Tibial nerve (tissue), 4 donors: ENCODE measurements at places on chromosomes 12 and 14. TPM values are rescaled to one million over a fixed set of nuclear protein-coding genes. Genes with fewer than 3 reads are reported as not detected.
A peak's percentile ranks its signal among the peaks of the same experiment; 100 is the strongest.

TAS2R20 gene
- total RNA-seq: 1.4 TPM

- H3K27me3 ChIP-seq: no peaks in the 10 kb centered on the region
- no peaks in the 10 kb centered on the region for H3K36me3 ChIP-seq
- no peaks in the 10 kb centered on the region for H3K4me1 ChIP-seq
- DNase-seq: no peak
- H3K4me3 ChIP-seq: peak overlapping the region; percentile 73
These were observed 1.9 kb downstream of the PCNX4 start for GRCh38 chr14:60093606-60094005.

GRCh38 chr14:79175671-79176070 is 1005.5 kb downstream of the NRXN3 start:
- H3K4me3 ChIP-seq: no peak overlapping the region
- H3K4me1 ChIP-seq: no peaks in the 10 kb centered on the region
- no peak for DNase-seq

DNA sequence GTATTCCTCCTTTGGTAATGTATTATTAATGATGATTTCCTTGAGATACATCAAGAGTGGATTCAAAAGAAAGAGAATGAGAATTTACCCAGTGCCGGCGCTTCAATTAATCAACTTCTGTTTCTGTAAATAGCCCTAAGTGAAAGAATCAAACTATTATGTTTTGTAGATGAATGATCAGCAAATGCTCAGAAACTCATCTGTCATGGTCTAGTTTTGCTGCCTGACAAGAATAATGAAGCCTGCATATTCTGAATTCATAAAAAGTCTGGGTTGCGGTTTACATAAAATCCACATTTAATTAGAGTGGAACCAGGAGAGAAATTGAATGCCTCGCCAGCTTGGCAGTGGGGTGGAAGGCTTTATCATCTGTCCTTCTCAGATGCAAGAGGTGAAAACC is 325.3 kb downstream of the GALC start:
- no peak overlapping the region for H3K27ac ChIP-seq
- H3K27me3 ChIP-seq: no peaks in the 10 kb centered on the region
- H3K4me3 ChIP-seq: no peak overlapping the region
- H3K4me1 ChIP-seq: no peaks in the 10 kb centered on the region
- no peak for DNase-seq
- no peaks in the 10 kb centered on the region for H3K36me3 ChIP-seq

GRCh38 chr14:35257809-35258208 is 34.4 kb upstream of the PSMA6 start:
- H3K36me3 ChIP-seq: no peaks in the 10 kb centered on the region
- no peak overlapping the region for H3K27ac ChIP-seq
- no peaks in the 10 kb centered on the region for H3K27me3 ChIP-seq
- H3K4me3 ChIP-seq: no peak overlapping the region
- H3K4me1 ChIP-seq: no peaks in the 10 kb centered on the region

DNA sequence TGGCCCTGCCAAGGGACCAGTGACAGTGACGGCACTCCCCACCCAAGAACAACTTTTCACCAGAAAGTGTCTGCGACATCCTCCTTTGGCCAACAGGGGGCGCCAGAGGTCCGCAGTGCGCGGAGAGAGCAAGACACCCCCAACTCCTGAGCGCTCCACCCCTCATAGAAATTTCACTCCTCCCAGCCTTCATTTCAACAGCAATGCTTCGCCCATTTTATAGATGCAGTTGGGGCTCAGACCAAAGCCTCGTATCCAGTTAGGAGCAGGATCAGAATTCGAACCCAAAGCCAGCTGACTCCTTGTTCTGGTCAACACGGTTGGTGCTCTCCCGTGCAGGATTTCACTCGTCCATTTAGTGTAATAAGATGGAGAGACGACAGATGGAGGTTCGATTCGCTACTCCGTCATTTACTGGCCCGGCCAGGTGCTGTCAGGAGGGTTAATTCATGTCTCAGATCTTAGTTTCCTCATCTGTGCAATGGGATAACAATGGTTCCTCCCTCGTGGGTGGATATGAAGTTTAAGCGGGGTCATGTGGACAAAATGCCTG is 2.4 kb upstream of the POP5 start:
- peak; percentile 77 for DNase-seq
- H3K4me3 ChIP-seq: no peak overlapping the region
- H3K4me1 ChIP-seq: no peaks in the 10 kb centered on the region
- peaks cover 17% of the 10 kb centered on the region for H3K36me3 ChIP-seq
- H3K27ac ChIP-seq: no peak overlapping the region

- H3K36me3 ChIP-seq: no peaks in the 10 kb centered on the region
- H3K27me3 ChIP-seq: no peaks in the 10 kb centered on the region
- H3K4me3 ChIP-seq: no peak overlapping the region
- DNase-seq: no peak
- H3K4me1 ChIP-seq: peaks cover 13% of the 10 kb centered on the region
- H3K27ac ChIP-seq: no peak overlapping the region
These were observed 19.8 kb downstream of the NR1H4 start for GRCh38 chr12:100493396-100494012.

DNA sequence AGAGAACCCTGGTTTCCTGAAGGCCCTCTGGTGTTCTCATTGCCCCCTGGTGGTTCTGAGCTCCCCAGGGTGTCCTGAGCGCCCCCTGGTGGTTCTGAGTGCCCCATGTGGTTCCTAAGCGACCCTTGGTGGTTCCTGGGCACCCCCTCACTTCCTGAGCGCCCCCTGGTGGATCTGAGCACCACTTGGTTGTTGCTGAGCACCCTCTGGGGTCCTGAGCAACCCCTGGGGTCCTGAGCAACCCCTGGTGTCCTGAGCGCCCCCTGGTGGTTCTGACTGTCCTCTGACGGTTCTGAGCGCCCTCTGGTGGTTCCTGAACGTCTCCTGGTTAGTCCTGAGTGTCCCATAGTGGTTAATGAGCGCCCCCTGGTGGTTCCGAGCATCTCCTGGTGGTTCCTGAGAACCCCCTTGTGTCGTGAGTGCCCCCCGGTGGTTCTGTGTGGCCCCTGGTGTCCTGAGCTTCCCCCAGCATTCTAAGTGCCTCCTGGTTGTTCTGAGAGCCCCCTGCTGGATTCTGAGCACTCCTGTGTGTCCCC is 568.3 kb downstream of the TMEM121 start:
- no peak for DNase-seq
- no peaks in the 10 kb centered on the region for H3K27me3 ChIP-seq
- H3K36me3 ChIP-seq: no peaks in the 10 kb centered on the region

AMHR2 gene
- total RNA-seq: not detected

GRCh38 chr14:101200008-101200649 is 296.6 kb upstream of the RTL1 start:
- H3K4me3 ChIP-seq: no peak overlapping the region
- no peak for DNase-seq
- H3K27ac ChIP-seq: no peak overlapping the region
- no peaks in the 10 kb centered on the region for H3K27me3 ChIP-seq

DNA sequence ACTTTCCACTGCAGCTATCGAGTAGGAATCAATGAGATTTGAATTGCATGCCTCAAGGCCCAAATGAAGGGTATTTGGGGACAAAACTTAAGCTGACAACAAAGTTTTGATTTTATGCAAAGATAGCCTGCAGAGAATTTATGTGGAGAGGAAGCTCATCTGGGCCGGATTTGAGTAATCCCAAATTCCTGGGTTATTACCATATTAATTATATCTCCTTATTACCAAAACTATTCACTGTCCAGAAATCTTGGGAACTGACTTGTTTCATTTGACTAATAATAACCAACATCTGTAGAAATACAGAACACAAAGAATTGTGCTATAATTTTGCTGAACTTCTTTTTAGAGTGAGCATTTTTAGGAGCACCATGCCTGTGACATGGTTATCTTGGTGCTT is 70.4 kb downstream of the KITLG start:
- no peaks in the 10 kb centered on the region for H3K4me1 ChIP-seq
- DNase-seq: no peak
- no peaks in the 10 kb centered on the region for H3K27me3 ChIP-seq
- peaks cover 21% of the 10 kb centered on the region for H3K36me3 ChIP-seq

ANO2 gene
- total RNA-seq: 20.7 TPM

DNA sequence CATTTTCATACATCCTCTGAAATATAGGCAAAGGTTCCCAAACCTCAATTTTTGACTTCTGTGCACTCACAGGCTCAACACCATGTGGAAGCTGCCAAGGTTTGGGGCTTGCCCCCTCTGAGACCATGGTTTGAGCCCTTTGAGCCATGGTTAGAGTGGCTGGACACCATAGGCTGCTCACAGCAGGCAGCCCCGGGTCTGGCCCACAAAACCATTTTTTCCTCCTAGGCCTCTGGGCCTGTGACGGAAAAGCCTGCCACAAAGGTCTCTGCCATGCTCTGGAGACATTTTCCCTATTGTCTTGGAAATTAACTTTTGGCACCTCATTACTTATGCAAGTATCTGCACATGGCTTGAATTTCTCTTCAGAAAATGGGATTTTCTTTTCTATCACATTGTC is 1113.2 kb upstream of the ATXN7L3B start:
- DNase-seq: no peak
- H3K4me3 ChIP-seq: no peak overlapping the region
- H3K27me3 ChIP-seq: no peaks in the 10 kb centered on the region

GRCh38 chr14:54310151-54310850 is 86.5 kb upstream of the CDKN3 start:
- no peaks in the 10 kb centered on the region for H3K27me3 ChIP-seq
- no peak for DNase-seq
- H3K27ac ChIP-seq: no peak overlapping the region
- no peaks in the 10 kb centered on the region for H3K4me1 ChIP-seq
